Caco-2 (cell line): ENCODE measurements at places on chromosomes 12 and 14.
A peak's percentile ranks its signal among the peaks of the same experiment; 100 is the strongest.

DNA sequence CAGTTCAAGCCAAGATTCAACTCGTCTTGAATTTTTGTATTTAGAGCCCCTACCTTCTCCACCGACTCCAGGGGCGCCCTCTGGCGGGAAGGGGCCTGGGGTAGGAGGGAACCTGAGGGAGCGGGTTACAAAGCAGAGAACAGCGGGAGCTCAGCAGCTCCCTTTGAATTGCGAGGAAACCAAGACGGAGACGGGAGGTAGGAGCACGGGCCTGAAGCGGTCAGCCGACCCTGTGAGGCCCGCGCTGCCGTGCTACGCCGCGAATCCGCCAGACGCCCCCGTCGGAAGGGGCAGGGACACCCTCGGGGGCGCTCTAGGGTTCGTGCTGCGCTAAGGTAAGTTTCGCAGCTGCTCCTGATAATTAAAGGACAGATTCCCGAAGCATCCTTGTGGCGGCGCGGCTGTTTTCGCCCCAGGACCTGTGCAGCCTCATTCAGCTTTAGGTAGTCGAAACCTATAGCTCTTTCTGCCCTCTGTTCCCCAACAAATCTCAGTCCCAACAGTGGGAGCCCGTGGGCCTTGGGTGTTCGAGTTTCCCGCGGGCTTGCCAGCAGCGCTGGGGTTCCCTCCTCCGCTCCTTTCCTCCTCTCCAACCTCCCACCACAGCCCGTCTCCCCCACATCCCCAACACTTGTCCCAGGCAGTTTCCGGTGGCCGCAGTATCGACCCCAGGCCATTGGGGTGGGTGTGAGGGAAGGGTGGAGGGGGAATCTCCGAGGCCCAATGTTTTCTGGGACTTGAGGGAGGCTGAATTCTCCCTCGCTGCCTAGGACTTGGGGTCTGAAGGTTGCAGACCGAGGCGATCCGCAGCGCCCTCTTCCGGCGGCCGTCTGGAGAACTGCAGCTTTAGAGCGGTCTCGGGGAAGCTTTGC lies 5.1 kb upstream of the NKX2-1 start:
- peak; percentile 69 for DNase-seq

DNA sequence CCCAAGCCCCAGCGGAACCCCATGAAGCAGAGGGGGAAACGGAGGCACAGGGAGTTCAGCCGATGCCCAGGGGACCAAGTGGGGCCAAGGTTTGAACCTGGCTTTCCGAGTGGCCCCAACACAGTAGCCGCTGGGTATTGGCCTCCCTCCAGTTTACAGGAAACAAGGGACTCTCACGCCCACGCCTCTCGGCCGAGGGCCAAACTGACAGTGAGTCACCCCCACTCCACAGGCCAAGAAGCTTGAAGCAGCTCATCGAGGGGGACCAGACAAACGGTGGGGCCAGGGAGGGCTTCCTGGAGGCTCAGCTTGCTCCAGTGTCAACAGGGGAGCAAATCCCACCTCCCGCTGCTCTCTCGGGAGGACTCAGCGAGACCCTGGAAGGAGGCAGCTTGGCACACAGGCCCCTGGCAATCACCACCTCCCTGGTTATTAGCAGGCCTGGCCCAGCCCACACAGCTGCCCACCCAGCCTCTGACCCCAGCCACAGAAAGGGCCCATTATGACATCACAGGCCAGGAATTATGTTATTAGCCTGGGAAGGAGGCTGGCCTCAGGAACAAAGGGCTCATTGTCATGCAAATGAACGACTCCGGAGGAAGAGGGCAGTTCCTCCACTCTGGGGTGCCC lies 54.6 kb downstream of the NCOR2 start:
- no peak for DNase-seq

- no peak for DNase-seq
Measured at GRCh38 chr12:18811273-18811672, 73.4 kb downstream of the CAPZA3 start.

DNA sequence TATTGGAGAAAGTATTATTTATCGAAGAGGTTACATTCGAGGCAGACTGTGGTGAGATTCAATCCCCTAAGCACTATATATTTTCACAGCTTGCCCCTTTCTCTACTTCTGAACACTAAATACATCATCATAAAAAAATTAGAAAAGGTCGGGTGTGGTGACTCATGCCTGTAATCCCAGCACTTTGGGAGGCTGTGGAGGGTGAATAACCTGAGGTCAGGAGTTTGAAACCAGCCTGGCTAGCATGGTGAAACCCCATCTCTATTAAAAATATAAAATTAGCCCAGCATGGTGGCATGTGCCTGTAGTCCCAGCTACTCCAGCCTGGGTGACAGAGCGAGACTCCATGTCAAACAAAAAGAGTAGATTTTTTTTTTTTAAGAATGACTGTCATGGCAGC lies 70.6 kb upstream of the MYF6 start:
- DNase-seq, result no peak

DNA sequence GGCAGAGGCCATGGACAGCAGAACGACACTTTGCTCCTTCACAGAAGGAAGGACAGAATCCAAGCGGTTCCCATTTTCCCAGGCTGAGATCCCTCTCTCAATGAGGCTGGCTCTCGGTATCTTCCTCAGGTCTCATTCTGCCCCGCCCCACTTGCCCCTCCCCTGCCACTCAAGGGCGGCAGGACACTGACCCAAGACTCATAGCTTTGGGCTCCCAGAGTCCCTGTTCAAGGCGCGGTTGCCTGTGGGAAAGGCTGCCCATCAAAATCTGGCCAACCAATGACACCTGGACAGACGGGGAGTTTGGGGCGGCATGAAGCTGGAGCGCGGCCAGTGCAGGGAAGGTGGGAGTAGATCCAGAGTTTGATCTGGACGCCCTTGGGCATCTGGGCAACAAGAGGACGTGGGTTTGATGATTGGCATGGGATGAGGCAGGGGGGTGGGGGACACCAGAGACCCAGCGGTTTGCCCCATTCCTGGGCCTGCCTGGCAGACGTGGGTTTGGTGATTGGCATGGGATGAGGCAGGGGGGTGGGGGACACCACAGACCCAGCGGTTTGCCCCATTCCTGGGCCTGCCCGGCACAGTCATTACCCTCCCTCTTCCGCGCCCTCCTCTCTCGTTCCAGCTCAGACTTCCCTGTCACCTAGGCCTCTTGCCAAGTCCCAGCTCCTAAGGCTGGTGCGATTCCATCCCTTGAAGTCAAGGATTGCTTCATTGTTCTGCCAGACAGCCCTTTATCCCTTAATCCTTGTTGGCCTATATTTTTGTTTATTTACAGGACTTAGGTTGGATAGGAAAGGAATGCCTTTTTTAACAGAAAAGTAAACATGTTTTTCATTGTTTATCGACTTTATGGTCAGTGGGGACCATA lies 92.1 kb downstream of the NINJ2 start:
- DNase-seq, result peak; percentile 90

- DNase-seq, result no peak
Measured at GRCh38 chr12:125205386-125205785, 140.2 kb downstream of the AACS start.
